ENCODE measurements at places on chromosomes 16 and 17.

- DNase-seq: no peak
Measured at GRCh38 chr17:62790564-62790986, 17.5 kb downstream of the MARCHF10 start.

GRCh38 chr17:14481664-14482063, 180.8 kb downstream of the HS3ST3B1 start:
- no peak for DNase-seq

GRCh38 chr17:32570081-32570396, 83.2 kb downstream of the CDK5R1 start:
- no peak for DNase-seq

- no peak for DNase-seq
Measured at GRCh38 chr17:48548523-48549280, 3.8 kb upstream of the HOXB2 start.

DNA sequence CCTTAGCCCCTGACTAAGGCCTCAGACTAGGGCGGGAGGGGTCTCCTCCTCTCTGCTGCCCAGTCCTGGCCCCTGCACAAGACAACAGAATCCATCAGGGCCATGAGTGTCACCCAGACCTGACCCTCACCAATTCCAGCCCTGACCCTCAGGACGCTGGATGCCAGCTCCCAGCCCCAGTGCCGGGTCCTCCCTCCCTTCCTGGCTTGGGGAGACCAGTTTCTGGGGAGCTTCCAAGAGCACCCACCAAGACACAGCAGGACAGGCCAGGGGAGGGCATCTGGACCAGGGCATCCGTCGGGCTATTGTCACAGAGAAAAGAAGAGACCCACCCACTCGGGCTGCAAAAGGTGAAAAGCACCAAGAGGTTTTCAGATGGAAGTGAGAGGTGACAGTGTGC, 12.7 kb downstream of the CES3 start:
- no peak for DNase-seq

DNA sequence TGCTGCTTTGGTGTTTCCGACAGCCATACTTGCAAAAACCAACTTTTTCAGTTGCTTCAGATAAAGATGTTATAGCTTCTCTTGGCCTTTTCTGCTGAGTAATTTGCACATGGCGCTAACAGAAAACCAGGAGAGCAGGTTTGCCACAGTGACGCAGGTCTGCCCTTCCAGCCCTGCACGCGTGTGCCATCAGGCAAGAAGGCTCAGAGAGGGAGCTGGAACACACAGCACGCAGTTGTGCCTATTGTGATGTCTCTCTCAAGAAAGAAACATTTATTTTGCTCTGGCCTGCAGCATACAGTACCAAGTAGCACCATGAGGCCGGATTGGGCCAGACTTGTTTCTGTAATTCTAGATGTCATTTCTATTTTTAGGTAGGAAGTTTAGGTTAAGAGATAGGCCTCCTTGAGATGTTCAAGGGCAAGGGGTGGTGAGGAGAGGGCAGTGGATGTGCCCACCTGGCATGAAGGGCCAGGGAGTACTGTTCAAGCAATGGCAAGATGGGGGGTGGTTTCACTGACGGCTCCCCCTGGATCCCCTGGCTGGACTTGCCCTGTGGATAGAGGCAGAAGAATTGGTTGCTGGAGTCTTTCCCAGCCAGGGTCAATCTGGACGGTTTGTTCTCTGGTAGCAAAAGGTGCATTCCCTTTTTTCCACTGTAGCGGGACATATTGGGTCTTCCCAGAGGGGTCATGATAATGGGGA, 1.9 kb downstream of the CBX2 start:
- DNase-seq: no peak

DNA sequence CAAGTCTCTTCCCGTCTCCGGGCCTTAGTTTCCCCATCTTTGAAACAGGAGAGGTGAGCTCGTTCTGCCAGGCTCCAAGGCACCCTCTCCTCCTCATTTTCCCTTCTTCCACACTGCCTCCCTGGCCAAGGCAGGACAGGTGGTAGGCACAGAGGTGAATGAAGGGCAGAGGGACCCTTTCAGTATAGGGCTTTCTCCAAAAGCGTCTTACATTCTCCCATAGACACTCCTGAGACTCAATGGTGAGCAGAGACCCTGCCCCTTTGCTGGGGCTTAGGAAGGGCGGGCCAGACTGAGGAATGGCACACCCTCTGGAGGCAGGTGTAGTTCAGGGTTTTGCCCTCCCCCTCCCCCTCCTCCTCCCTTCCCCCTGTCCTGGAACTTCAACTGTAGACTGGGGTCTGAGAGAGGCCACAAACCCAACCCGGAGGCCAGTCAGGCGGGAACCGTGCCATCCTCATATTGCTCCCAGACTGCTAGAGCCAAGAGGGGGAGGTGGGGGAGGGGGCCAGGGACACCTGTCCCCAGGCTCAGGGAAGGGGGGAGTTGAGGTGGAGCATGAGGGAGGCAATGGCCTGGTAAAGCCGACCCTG, 1.9 kb downstream of the PLEKHH3 start:
- no peak for DNase-seq

GRCh38 chr16:931626-932500, 38.9 kb downstream of the LMF1 start:
- DNase-seq: no peak

GRCh38 chr17:79159926-79160325, 85.3 kb downstream of the ENGASE start:
- no peak for DNase-seq

- DNase-seq: no peak
Measured at GRCh38 chr17:36937959-36938565, 787 bp downstream of the LHX1 start.

DNA sequence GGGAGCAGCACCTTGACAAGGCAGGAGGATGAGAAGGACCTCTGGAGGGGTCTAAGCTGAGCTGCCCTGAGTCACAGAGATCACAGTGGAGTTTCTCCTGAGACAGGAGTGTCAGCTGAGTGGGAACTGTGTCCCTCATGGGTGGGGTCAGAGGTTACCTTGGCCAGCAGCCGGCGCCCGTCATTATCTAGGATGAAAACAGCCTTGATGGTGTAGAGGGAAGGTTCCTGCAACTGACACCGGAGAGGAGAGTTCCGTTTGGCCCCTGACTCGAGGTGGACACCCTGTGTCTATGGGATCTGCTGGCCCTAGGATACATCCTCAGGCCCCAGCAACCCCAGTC, 933 bp downstream of the COPZ2 start:
- no peak for DNase-seq

GRCh38 chr17:8632061-8632460, 1.5 kb upstream of the MYH10 start:
- DNase-seq: no peak

DNA sequence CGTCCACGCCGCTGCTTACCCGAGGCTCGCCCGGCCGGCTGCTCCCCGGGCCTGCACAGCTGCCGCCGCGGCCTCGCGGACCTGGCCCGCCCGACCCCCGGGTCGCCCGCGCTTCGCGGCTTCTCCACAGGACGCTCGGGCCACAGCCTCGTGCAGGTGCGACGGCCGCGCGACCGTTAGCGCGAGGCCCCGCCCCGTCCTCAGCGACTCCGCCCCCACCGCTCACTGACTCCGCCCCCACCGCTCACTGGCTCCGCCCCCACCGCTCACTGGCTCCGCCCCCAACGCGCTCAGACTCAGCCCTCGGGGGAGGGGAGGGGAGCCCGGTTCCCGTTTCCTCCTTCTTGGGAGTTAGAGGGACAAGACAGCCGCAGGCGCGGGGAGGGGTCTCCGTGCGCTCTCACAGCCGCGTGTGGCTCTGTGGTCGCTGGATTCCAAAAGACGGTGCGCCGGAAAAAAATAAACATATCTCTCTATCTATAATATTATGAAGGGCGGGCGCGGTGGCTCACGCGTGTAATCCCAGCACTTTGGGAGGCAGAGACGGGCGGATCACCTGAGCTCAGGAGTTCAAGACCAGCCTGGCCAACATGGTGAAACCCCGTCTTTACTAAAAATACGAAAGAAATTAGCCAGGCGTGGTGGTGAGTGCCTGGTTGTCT, at the start of gene MEIOB:
MEIOB (minus strand) TSS at position 191 of the 662 bp plus-strand sequence. CDS start 3,989 bp downstream, outside the sequence.
- DNase-seq: peak; percentile 44

- DNase-seq: no peak
Measured at GRCh38 chr16:55389426-55390073, 65.5 kb downstream of the IRX6 start.

GRCh38 chr17:41519501-41520224, 973 bp upstream of the KRT15 start:
- no peak for DNase-seq

- DNase-seq: no peak
Measured at GRCh38 chr16:57525761-57526160, 10.6 kb downstream of the CCDC102A start.

GRCh38 chr17:70080541-70081347, 5.7 kb downstream of the KCNJ16 start:
- DNase-seq: no peak

DNA sequence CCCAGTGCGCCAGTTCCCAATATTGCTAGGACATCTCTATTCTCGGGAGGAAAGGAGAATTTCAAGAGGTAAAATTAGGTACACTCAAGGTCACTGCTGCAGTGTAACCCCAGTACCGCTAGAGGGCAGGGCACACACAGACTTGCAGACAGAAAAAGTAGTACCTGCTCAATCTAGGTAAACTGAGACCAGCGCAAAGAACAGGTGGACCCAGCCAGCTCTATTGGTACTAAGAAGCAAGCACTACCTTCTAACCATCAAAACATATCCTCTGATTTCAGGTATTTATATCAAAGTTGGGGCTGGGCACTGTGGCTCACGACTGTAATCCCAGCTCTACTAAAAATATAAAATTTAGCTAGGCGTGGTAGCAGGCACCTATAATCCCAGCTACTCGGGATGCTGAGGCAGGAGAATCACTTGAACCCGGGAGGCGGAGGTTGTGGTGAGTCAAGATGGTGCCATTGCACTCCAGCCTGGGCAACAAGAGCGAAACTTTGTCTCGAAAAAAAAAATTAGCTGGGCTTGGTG, 3.6 kb upstream of the WDR81 start:
- peak; percentile 78 for DNase-seq

DNA sequence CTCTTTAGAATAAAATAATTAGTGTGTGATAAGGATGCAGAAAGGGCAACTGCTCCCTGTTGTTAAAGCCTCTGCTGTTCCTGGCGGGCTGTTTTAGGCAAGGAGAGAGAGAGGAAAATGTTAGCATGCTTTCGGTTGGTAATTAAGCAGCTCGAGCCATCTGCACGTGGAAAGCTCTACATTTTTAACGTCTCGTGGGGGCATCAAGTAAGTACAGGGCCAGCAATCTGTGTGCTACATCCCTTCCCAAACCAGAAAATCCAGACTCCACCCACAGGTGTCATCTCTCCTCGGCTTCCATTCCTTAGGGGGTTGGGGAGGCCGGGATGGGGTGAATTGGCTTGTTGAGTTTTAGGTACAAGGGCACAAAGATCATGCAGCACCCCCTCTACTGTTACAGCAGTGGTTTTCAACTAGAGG, 62.4 kb upstream of the MARCHF10 start:
- DNase-seq: no peak

DNA sequence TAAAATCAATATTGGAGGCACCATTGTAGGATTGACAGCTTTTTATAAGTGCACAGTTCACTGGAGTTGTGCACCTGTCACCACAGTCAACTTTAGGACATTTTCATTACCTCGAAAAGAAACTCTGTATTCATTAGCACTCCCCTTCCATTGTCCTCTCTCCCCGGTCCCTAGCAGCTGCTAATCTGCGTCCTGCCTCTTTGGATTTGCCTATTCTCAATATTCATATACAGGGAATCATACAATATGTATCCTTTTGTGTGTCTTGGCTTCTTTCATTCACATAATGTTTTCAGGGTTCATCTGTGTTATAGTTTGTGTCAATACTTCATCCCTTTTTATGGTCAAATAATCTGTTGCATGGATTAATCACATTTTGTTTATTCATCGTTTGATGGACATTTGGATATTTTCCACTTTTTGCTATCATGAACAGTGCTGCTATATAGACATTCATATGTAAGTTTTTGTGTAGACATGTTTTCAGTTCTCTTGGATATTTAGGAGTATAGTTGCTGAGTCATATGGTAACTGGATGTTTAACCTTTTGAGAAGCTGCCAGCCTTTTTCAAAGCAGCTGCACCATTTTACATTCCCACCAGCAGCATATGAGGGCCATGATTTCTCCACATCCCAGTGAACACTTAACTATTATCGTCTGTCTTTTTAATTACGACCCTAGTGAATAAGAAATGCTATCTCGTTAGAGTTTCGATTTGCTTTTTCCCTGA, 9.8 kb downstream of the DNAJA3 start:
- no peak for DNase-seq

DNA sequence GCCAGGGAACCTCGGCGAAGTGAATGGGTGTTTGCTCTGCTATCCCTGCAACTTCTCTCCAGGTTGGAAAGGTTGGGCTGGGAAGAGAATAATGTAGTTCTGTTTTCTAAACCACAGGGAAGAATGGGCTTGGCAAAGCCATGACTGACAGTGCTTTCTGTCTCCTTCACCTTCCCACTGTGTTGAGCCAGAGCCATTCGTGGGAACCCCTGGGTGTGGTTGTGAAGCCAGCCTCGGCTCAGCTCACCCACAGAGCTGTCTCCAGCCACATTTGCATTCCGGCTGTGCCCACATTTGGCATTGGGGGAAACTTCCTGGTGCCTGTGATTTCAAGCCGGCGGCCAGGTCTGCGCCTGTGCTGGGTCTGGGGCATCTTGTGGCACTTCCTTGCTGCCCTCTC, 39.9 kb downstream of the BAIAP2 start:
- no peak for DNase-seq

GRCh38 chr17:82444284-82444893, 6.2 kb downstream of the CYBC1 start:
- no peak for DNase-seq

DNA sequence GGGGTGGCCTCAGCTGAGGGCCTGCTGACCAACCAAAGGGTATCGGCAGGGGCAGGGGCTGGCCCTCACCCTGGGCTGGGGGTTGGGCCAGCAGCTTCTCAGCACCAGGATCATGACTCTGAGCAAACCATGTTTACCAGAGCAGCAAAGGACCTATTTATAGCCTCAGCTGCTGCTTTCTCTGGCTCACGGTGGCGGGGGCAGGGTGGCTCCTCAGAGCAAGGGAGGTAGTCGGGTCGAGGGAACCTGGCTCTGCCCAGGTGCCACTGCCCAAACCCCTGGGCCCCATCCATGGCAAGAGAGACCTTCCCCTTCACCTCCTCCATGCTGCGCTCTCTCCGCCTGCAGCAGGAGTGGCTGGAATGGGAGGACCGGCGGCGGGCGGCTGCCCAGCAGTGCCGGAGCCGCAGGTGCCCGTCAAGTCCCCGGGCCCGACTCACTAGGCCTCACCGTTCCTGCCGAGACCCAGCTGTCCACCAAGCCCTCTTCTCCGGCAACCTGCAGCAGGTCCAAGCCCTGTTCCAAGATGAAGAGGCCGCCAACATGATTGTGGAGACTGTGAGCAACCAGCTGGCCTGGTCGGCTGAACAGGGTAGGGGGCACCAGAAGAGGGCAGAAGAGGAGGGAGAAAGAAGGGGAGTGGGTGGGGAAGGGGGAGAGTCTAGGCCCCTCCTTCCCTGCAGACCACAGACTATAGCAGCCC, at the start of gene ASB16:
ASB16 (plus strand) TSS at position 206 of the 703 bp plus-strand sequence; CDS start at position 292, 86 bp downstream.
- no peak for DNase-seq
